ENCODE measurements at places on chromosomes 7 and 10. TPM values are rescaled to one million over a fixed set of nuclear protein-coding genes. Genes with fewer than 3 reads are reported as not detected.

The MBL2 gene
- total RNA-seq = not detected

DNA sequence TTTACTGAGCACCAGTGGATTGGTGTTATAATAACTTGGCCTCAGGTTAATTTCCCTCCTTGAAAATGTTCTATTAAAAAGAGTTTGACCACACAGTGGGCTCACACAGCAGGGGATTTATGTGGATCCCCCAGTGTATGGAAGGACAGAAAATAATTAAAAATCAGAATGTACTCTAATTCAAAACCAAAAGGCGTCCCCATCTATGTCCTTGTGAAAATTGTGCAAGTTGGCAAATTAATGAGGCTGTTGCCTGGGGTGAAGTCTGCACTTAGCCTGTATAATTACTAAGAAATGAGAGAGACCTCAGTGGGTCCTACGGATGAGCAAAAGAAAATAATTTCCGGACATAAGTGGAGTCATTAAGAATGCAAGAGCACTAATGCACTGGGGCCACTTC is 31.1 kb downstream of the PIK3CG start:
- DNase-seq = no peak

DNA sequence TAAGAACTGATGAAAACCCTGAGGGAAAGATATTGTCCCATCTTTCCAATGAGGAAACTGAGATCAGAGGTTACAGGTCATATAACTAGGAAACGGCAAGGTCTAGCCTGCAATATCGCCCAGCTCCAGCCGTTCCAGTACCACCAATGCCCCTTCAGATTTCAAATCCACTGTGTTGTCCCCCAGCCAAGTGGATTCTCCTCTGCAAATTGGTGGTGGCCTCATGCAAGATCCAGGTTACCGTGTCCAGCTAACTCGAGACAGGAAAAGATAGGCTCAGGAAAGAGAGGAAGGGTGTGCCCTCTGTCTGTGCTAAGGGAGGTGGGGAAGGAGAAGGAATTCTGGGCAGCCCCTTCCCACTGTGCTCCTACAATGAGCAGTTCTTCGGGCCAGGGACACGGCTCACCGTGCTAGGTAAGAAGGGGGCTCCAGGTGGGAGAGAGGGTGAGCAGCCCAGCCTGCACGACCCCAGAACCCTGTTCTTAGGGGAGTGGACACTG is 25.3 kb downstream of the PRSS2 start:
- DNase-seq = no peak

DNA sequence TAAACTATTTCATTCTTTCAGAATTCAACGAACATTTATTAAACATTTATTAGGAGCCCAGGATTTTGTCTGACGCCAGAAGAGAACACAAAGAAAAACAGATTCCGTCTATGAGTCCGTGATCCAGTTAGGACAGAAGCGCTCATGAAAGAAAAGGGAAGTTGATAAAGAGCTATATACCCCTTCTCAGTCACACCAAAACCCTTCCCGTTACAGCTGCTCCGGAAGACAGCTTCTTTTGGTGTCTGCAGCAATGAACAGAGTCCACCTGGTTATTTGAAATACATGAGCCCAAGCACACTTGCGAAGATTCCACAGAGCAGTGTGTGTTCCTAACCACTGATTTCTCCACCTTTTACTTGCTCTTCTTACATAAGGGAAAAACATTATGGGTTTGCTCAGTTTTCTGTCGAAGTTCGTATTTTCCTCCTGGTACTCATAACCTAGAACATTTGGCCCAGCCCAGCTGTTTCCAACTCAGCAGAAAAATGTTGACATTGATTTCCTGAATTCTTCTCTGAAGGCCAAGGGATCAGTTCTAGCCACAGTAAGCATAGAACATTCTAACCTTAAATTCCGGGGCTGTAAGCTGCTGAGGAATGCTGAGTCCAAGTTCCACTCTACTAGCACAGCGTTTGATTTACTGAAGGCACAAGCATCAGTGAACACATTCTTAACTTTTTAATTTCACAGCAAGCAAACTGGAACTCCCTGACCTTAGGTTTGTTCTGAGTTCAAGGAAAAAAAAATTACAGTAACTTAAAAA is 206.5 kb downstream of the SORCS1 start:
- DNase-seq = no peak

- DNase-seq = no peak
These were observed 71.3 kb downstream of the DENND11 start for GRCh38 chr7:141630621-141631020.

DNA sequence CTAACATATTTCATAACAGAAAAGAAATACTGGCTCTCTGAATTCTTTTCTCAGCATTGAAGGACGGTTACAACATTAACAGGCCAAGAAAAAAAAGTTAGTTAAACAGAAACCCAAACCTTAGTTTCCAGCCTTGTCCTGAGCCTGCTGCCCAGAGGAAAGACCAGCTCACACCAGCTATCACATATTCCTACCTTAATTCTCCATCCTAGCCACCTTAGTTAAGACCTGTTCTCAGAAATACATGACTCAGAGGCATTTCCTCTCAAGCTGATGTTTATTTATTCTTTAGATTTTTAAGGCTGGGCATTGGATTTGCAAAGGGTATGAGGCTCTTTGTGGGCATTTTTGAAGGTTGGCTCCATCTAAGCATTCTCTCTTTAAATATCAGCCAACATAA is 34.3 kb upstream of the ADAM12 start:
- DNase-seq = no peak

DNA sequence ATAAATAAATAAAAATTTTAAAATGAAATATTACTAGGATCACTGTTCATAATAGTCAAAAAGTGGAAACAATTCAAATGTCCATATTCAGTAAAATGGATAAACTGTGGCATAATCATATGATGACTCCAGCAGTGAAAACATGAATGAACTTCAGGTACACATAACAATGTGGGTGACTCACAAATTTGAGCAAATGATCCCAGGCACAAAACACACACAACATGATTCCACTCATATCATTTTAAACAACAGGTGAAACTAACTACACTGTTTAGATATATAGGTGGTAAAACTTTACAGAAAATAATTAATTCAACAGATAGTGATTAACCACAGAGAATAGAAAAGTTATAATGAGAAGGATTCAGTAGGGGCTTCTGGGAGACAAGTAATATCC is 14.7 kb upstream of the SAMD8 start:
- no peak for DNase-seq

The KCNH2 gene
- 94.1 TPM for total RNA-seq

- no peak for DNase-seq
These were observed 32.3 kb upstream of the BHLHA15 start for GRCh38 chr7:98178762-98179490.

GRCh38 chr10:66941491-66941890 is 15.7 kb downstream of the LRRTM3 start:
- no peak for DNase-seq

DNA sequence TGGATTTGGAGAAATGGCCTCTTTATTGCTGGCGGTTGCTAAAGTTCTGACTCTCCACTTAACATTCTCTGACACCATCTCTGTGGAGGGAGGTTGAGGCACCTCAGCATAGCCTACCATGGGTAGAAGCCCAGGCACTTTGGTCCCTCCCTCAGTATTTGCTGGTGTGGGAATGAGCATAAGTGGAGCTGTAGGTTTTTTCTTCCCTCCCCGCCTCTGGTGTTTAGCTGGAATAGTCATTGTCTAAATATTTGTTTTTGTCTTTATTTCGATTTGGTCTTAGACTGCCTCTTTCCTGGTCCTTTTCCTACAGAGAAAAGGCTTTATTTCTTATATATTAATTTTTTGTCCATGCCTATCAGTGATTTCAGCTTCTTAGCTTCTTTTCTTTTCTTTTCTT is 203.4 kb upstream of the AGR3 start:
- DNase-seq = no peak

- peak; percentile 40 for DNase-seq
These were observed 252.5 kb downstream of the TNS3 start for GRCh38 chr7:47329320-47329926.

DNA sequence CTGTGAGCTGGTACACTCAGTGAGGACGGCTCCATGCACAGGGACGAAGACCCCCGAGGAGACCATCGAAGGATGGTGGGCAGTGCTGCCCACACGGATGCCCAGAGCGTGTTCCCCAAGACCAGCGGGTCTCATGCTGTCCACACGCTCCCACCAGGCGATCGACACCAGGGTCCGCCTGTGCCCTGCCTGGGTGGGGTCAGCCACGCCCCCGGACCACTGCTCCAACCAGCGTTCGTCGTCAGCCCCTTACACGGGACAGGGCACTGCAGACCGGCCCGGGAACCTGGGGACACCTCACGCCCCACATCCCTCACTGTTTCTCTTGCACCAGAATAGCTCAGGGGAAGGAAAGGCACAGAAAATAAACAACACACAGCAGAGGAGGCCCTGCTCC is 223.5 kb downstream of the DNAJB6 start:
- no peak for DNase-seq

The FAM25G gene
- not detected for total RNA-seq

GRCh38 chr10:17092216-17092944 is 37.2 kb downstream of the CUBN start:
- no peak for DNase-seq

DNA sequence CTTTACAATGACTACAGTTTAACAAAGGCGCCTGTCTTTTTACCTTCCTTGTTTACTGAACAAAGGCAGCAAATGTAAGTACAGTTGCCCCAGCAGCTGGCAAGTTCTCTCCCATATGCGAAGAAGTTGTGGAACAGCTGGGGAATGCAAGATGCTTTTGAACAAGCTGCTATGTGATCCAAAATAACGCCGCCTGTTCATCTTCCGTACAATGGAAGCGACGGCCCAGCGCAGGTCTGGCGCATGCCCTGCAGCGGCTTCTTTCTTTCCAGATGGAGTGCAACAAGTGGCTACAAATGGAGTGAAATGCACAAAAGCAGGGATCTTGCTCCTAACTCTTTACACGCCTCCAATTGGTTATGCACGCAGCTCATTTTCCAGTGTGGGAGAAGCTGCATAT is 97.0 kb upstream of the SVIL start:
- DNase-seq = no peak

DNA sequence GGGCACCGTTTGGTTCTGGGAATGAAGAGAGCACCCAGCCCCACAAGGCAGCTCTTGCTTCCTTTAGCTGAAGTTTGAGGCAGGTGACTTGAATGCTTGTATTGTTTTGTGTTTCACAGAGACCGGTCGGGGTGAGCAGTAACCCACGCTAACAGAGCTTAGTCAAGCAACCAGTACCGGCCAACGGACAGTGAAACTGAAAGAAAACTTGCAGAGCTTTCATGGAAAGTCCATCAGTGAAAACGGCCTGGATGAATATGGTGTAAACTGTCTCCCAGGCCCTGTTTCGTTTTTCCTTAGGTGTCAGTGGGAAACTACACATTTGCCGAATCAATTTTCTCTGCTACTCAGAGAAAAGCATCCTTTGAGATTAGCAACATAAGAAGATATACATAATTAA is 101.1 kb downstream of the LYZL1 start:
- no peak for DNase-seq

The CADPS2 gene
- 11.9 TPM for total RNA-seq

GRCh38 chr10:12081879-12082557 is 13.3 kb downstream of the DHTKD1 start:
- DNase-seq = no peak

DNA sequence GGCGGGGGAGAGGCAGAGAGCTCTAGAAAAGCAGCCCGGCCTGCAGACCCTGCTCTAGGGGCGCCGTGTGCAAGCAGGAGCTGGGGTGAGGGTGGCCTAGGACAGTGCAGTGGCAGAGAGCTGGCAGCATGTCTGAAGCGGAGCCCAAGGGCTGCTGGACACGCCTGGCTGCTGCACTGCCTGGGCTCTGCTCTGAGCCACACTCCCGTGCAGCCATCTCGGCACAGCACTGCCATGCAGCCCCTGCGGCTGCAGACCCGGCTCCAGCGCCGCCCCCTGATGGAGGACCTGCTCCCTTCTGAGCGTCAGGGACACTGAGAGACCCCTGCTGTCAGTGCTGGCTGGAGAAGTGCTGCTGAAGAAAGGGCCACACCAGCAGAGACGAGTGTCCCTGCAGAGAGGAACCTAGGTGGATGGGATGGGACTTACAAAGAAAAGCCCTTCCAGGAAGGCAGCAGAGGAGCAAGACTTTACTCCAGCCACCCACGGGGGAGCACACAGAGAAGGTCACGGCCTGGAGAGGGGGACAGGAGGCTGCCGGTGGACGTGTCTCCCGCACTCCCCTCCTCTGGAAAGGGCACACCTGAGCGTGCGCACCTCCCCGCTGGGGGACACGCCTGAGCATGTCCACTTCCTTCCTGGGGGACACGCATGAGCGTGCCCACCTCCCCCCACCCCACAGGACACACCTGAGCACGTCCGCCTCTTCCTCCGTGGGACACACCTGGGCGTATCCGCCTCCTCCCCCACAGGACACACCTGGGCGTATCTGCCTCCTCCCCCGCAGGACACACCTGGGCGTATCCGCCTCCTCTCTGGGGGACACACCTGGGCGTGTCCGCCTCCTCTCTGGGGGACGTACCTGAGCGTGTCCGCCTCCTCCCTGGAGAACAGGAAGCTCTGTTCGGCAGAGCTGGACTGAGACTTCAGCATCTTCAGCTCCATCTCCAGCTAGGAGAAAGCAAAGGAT is 252.9 kb downstream of the MAD1L1 start:
- DNase-seq = no peak

DNA sequence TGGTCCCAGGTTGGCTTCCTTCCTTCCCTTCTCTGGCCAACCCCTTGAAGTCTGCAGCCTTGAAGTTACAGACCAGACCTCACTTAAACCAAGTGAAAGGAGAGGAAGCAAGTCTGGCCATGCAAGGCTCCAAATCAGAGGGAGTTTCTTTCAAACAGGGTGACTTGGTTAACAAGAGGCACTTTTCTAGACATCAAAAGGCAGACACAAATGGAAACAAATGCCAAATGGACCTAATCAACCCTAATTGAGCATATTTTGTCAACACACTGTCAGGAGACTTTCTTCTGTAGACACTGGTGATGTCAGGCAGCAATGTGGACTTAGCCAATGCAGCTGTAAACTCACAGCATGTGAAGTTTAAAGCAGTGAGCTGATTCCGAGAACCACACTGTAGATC is 282.7 kb upstream of the FZD8 start:
- no peak for DNase-seq

DNA sequence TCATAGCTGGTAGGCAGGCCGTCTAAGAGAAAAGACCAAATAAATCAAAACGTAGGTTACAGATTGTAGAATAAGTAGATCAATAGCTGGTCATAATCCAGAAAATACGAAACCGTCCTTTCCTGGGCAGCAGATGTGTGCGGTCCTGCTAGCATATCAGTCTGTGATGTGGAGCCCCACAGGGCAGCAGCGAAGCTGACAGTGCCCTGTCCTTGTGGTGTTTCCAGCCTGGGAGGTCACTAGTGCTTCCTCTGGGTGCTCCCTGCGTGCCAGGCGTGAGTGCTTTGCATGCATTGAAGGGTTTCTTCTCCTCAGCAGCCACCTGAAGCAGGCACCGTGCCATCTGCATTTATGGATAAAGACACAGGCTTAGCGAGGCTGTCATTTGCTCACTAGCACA is 41.7 kb downstream of the IL15RA start:
- no peak for DNase-seq

The GHRHR gene
- total RNA-seq = not detected

DNA sequence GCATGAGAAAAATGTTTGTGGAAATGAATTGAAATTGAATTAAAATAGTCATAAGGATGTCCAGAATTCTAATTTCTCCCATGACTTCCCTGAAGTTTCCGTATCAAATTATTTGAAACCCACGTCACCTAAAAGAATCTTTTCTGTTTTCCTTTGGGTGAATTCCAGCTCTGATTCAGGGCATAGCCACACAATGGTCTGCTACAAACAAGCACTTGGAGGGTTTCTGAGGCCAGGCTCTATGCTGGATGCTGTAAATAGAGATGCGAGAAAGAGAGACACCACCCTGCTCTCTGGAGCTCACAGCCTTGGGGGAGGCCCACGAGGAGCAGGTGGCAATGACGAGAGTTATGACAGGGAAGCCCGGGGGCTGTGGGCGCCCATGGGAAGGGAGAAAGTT is 33.6 kb downstream of the GHRHR start:
- DNase-seq = no peak

The ZNF32 gene
- 45.1 TPM for total RNA-seq

The BTAF1 gene
- 11.7 TPM for total RNA-seq
